Activated CD8-positive, alpha-beta memory T cell treated with anti-CD3 and anti-CD28 coated beads, Interleukin-2, amount 50 U/mL, for 4 hours (primary cell): ENCODE measurements at places on chromosomes 16 and 17.

- DNase-seq = no peak
Measured at GRCh38 chr16:85616607-85617321, 3.6 kb downstream of the GSE1 start.

- no peak for DNase-seq
Measured at GRCh38 chr16:83247767-83248372, 559.9 kb upstream of the HSBP1 start.

GRCh38 chr17:51164911-51165679 is 1.1 kb upstream of the NME2 start:
- no peak for DNase-seq

- DNase-seq = peak; percentile 14
Measured at GRCh38 chr17:82938873-82939620, 99.2 kb upstream of the ZNF750 start.

- peak; percentile 80 for DNase-seq
Measured at GRCh38 chr17:7383742-7384488, 3.0 kb downstream of the TNK1 start.

DNA sequence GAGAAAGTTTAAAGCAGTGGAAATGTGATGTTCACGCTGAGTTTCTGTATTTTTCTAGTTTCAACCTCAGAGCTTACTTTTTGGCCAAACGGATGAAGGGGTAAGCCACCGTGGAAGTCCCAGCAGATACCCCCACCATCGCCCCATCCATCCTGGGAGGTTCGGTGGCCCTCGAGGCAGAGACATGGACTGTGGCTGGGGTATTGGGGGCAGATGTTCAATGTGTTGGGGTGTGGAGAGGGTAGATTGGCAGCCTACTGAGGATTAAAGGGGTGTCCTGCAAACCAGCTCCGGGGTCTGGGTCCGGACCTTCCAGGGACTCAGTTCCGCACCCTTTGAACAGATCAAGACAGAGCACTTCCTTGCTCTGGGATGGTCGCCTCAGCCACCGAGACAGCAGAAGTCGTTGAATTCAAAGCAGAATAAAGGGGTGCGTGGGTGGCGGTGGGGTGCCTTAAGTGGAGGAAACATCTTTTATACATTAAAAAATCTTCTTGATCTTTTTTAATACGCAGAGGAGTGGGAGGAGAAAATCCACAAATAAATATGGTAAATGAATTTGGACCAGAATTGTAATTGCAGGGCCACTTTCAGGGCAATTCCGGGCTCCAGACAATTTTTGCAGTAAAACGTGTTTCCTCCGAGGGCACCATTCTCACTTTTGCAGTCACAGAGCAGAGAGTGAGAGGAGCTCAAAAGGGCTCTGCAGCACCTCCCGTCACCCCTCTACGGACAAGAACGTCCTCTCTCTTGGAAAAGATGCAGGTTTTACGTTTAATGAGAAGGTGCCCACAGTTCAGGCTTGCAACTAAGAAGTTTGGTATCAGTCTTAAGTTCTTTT is 8.2 kb upstream of the CBX8 start:
- peak; percentile 23 for DNase-seq

DNA sequence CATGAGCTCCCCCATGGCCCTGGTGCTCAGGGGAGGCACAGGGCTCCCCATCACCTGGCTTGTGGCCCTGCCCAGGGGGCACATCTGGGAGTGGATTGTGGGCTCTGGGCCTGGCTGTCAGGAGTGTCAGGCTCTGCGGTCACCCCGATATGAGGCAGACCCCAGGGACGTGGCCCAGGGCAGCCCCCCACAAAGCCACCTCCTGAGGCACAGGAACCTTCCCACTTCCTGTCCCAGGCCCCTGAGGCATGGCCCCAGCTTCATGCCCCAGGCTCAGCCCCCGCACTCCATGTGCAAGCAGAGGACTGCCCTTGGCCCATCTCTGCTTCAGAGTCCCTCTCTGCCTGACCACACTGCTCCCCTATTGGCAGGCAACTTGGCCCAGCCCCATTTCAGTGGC is 160.3 kb downstream of the PCTP start:
- no peak for DNase-seq

GRCh38 chr17:11140043-11140442 is 101.0 kb upstream of the SHISA6 start:
- DNase-seq = no peak

DNA sequence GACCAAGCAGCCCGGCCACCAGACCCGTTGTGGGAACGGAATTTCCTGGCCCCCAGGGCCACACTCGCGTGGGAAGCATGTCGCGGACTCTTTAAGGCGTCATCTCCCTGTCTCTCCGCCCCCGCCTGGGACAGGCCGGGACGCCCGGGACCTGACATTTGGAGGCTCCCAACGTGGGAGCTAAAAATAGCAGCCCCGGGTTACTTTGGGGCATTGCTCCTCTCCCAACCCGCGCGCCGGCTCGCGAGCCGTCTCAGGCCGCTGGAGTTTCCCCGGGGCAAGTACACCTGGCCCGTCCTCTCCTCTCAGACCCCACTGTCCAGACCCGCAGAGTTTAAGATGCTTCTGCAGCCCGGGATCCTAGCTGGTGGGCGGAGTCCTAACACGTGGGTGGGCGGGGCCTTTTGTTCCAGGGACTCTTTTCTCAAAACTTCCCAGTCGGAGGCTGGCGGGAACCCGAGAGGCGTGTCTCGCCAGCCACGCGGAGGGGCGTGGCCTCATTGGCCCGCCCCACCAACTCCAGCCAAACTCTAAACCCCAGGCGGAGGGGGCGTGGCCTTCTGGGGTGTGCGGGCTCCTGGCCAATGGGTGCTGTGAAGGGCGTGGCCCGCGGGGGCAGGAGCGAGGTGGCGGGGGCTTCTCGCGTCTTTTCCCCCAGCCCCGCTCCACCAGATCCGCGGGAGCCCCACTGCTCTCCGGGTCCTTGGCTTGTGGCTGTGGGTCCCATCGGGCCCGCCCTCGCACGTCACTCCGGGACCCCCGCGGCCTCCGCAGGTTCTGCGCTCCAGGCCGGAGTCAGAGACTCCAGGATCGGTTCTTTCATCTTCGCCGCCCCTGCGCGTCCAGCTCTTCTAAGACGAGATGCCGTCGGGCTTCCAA is at the start of gene SLC2A4:
TSS of gene SLC2A4 (plus strand) at position 645 of the 879 bp plus-strand sequence. CDS start at position 862, 217 bp downstream.
- DNase-seq = peak; percentile 86

DNA sequence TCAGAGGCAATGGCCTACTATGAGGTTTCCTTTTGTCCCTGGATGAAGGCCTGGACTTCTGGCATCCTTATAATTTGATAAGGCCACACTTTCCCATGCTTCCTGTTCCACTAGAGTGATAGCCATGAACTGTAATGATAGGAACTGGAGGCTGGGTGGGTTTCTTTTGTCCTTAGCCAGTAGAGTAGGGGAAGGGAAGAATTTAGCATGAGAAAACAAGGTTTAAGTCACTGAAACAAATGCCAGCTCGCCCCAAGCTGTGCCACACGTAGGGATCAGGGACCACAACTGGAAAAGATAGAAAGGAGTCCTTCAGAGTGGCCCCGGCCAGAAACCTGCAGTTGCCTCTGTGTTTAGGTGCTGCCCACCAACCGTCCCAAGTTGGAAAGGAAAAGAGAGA is 80.9 kb upstream of the C17orf78 start:
- DNase-seq = no peak

- DNase-seq = no peak
Measured at GRCh38 chr16:28183484-28183883, 28.3 kb downstream of the XPO6 start.

GRCh38 chr16:86823125-86823524 is 244.8 kb downstream of the FOXL1 start:
- no peak for DNase-seq

DNA sequence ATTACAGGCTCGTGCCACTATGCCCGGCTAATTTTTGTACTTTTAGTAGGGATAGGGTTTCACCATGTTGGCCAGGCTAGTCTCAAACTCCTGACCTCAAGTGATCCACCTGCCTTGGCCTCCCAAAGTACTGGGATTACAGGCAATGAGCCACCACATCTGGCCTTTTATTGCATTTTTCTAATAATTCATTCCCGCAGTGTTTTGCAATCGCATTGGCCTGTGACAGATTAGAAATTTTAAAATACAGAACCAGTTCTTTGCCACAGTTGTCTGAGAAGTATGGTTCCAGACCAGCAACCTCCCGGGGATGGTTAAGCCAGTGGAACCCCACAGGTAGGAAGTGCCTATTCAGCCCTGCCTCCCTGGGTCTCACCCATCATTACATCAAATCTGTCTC is 3.2 kb upstream of the CRHR1 start:
- DNase-seq = no peak

DNA sequence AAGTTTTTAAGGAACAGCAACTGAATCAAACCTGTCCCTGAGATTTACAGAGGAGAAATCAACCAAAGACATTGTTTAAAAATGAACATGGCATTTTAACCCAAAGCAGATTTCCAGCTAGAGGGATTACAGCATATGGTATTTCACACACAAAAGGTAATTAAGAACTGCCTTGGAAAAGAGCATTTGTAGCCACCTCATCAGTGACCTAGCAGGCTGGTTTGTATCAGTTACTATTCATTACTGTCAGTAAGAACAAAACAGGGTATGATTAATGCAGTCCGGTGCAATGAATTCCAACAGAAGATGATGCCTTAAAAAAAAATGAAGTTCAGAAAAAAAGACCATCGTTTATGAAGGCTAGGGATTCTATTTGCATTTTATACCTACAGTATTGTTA is 219.9 kb downstream of the CHD9NB start:
- no peak for DNase-seq

DNA sequence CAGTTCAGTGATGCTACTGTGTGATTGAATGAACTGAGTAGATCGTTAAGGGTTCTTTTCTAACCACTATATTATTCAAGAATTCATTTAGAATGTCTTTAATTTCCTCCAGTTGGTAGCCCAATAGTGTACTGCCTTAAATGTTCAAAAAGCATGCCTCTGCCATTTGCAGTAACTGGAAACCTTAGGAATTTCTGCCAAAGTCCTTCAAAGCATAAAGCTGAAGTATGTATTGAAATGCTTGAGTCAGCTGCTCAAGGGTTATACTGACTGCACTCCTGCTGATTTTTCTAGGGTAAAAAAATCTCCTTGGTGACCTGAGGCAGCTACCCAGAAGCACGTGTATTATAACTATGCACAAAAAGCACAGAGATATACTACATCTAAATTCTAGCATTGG is 56.5 kb downstream of the SNTB2 start:
- DNase-seq = no peak

GRCh38 chr16:66290431-66290830 is 76.1 kb upstream of the CDH5 start:
- DNase-seq = no peak

DNA sequence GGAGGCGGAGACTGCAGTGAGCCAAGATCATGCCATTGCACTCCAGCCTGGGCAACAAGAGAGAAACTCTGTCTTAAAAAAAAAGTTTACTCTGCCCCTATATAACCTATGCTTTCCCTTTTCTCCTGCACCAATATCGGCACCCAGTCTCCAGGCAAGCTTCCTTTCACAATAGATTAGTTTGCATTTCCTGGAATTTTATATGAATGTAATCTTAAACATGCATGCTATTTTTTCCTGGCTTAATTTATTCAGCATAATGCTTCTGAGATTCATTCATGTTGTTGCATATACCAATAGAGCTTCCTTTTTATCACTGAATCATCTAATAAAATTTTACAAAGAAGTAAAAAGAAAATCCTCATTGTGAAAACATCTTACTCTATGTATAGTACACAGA is 59.4 kb downstream of the USP32 start:
- no peak for DNase-seq

DNA sequence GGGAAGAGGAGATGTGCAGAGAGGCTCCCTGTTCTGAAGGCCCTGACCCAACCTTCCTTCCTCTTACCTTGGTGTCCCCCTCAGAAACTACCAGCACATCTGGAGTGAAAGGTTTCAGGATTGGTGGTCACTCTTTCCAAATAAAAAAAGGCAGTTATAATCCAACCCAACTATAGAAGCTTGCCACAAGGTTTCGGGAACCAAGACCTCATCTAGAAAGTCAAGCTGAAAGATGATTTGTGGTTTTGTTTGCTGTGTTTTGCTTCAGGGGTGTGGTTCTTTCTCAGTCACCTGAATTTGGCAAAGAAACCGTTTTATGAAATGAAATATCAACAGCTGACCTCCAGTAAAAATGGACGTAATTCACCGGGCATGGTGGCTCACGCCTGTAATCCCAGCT is 19.3 kb downstream of the SHMT1 start:
- no peak for DNase-seq

GRCh38 chr16:14015948-14016347 is 55.2 kb upstream of the MRTFB start:
- no peak for DNase-seq

DNA sequence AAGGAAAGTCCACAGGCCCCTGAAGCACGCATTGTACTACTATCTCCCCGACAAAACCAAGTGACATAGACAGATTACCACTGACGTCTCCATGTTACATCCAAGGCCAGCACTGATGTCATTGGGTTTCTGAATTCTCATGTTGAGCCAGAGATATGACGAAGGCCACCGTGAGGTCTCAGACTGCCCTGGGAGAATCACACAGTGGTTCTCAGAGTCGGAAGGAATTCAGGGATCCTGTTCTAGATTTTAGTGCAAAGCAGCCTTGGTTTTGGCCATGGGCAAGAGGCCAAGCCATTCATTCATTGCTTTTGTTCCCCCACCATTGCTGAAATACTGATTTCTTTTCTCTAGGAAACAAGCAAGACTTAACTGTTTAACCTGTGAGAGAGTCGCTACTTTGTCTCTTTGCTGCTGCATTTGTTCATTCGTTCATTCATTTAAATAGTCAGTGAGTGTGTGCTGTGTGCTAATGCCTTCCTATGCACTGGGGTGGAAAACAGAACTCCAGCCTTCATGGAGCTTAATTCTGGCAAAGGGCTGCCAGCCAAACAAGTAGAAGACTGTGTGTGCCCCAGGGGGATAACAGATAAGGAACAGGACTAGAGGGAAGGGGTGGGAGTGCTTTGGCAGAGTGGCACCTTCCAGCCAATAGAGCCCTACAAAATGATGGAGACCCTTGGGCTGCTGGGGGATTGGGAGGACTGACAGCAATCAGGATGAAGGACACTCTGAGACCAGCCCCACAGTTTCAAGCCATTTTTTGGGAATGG is 222.3 kb downstream of the MSI2 start:
- DNase-seq = no peak

DNA sequence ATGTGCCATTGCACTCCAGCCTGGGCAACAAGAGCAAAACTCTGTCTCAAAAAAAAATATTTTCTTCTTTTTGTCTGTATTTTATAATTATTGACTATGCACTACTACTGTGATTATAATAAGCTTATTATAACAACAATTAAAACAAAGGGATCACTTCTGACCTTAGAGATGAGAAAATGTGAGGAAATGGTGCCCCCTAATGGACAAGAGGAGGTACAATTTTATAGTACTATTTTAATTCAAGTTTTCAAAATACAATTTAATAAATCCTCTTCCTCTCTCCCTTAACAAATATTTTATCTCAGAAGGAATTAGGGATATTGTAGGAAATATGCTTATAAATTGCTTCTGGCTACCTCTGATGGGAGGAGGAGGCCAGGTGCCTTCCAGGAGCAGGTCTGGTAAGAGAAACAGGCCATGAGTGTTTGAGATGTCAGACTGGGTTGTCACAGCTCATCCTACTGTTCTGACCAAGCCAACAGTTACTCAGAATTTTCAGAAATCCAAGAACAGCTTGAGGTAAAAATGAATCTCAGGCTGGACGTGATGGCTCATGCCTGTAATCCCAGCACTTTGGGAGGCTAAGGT is 14.0 kb downstream of the VPS53 start:
- no peak for DNase-seq
